ENCODE measurements at places on chromosomes 13 and 19.

DNA sequence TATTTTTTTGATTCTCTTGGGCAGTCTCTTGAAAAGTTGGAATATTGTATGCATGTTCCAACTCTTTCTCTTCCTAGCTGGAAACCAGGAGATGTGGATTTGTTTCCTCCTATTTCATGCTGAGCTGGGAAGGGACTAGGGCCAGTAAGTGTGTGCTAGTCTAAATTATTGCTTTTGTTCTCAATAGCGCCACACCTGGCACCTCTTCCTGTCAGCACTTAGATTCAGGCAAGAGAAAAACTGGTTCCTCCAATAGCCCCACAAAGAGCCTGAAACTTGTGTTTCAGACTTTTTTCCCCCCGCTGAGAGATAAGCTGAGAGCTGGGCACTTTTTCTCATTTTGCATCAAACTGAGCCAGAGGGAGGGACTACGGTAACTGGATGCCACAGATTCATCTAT is 353.4 kb downstream of the OLFM4 start:
- no peak for DNase-seq

DNA sequence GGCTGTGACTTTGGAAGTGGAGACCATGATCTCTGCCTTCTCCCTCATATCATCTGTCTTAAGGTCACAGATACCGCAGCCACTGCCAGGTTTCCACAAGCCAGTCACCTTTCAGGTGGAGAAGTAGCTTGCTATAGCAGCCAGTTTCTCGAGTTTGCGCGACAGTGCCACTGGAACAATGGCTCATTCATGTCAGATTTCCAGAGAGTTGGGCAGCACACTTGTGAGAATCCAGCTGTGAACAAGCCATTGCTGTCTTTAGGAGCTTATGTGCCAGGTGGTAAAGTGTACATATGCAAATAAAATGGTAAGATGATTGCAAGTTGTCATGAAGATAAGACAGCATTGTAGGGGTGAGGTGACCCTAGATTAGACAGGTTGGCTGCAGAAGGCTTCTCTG is 22.3 kb downstream of the GARRE1 start:
- no peak for DNase-seq

GRCh38 chr13:105410602-105411001 is 1124.9 kb downstream of the EFNB2 start:
- DNase-seq, result peak; percentile 1

DNA sequence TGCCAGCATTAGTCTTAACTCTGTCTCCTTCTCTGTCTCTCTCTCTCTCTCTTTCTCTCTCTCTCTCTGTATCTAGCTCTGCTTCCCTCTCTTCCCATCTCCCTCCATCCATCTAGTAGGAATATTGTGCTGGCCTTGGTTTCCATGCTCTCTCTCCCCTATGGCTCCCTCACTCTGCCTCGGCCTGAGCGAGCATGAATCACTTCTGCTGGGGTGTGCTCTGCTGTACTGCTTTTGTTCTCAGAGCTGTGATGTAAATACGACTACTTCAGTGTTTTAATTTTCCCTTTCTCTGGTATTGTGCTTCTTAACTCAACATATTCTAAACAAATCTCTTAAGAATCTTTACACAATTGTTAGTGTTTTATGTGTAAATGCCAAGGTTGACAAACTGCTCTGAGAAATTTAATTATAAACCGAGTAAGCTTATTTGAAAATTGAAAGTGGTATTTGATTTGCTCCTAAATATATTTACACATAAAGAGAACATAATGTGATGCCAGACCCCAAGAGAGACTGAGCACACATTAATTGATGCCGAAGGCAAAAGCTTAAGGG is 211.5 kb upstream of the KL start:
- no peak for DNase-seq

DNA sequence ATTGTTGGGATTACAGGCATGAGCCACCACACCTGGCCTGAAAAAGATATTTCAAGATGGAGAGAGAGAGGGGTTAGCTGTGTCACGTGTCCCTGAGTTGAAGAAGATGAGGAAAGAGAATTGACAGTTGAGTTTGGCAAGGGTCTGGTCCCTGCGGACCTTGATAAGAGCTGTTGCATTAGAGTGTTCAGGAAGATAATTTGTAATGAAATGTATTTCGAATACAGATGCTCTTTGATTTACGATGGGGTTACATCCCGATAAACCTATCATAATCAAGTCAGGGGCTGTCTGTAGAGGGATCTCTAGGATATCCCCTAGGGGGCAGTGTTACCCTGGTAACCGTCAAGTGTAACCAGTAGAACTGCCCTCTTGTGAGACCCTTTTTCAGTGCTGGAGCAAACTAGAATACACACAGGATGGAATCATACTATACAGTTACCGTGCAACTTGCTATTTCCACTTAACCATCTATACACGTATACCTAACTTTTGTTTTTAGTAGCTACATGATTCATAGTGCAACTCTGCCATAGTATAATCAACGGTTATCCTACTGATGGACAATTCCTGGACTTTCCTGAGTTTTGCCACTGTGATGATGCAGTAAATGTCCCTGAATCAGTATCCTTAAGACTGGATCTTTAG is 1.5 kb upstream of the ELOF1 start:
- peak; percentile 60 for DNase-seq

GRCh38 chr13:40605573-40605972 is 60.9 kb downstream of the FOXO1 start:
- DNase-seq, result no peak

GRCh38 chr13:92963029-92963428 is 263.6 kb upstream of the GPC6 start:
- no peak for DNase-seq

DNA sequence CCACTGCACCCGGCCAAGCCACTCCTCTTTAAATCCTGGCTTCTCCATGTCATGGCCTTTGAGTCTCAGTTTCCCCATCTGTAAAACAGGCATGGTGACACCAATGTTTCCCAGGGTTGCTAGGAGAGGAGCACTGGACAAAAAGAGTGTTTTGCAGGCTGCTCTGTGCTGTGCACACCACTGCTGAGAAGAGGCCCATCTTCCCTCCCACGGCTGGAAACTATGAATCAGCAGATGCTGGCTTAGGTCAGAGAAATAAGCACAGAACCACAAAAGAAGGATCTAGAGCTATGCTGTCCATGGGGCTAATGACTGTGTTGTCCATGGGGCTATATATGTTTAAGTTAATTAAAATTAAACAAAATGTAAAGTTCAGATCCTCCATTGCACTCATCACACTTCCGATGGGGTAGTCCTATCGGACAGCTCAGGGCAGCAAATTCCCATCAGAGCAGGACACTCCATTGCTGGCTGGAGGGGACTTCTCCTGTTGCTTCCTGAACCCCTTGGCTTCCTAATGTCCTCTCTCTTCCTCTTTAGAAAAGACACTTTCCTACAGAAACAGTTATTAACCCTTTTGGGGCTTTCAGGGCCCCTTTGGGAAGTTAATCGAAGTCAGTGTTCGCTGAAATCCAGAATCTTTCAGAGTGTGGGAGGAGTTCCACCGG is 37.1 kb downstream of the TSHZ3 start:
- no peak for DNase-seq

- DNase-seq, result no peak
These were observed 519.9 kb downstream of the PCDH17 start for GRCh38 chr13:58151452-58151851.

GRCh38 chr13:40179445-40180281 is 486.8 kb downstream of the FOXO1 start:
- no peak for DNase-seq

DNA sequence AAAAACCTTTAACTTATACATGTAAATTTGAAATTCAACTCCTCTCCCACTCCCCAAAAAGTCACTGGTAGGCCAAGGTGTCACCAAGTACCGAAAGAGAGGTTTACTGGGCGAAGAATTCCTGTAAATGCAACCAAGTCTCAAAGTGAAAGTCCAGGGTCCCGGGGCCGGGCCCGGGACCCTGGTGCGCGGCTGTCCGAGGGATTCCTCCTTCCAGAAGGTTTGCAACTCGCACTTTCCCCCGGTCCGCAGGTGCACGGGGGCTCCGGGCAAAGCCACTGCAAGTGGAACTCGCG is 1.1 kb downstream of the STK24 start:
- no peak for DNase-seq

DNA sequence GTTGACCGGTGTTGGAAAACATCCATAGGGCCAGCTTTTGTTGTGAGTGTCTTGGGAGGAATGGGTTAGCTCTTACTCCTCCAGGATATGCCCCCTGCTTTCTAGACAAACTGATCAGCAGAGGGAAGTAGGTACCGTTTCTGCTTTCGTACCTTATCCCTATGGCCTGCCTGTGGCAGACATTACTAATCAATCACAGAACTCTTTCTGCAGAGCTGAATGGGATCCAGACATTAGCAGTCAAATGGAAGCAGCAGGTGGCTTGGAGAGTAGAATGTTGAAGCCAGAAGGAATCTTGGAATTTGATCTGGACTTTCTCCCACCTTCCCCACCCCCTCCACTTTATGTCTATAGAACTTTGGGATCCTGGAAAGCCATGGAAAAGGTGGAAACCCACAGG is 17.1 kb downstream of the NWD1 start:
- no peak for DNase-seq

DNA sequence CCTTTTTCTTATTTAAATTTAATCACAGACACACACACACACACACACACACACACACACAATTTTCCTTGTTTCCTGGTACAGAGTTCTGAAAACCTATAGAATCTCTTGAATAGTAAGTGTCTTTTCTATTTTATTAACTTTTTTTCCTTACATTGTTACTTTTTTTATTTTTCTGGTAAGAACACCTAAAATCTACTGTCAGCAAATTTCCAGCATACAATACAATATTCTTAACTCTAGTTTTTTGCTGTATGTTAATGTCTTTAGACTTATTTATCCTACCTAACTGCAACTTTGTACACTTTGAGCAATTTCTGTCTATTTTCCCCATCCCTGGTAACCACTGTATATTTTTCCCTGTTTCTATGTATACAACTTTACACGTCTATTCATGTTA is 1179.8 kb downstream of the SLITRK1 start:
- DNase-seq, result no peak

- DNase-seq, result no peak
These were observed 103.4 kb upstream of the POSTN start for GRCh38 chr13:37701972-37702371.

- no peak for DNase-seq
These were observed 13.5 kb upstream of the BSG start for GRCh38 chr19:558770-559439.

GRCh38 chr13:39988351-39988750 is 332.9 kb downstream of the COG6 start:
- DNase-seq, result no peak

GRCh38 chr19:50428772-50429463 is 3.8 kb upstream of the MYBPC2 start:
- DNase-seq, result no peak

DNA sequence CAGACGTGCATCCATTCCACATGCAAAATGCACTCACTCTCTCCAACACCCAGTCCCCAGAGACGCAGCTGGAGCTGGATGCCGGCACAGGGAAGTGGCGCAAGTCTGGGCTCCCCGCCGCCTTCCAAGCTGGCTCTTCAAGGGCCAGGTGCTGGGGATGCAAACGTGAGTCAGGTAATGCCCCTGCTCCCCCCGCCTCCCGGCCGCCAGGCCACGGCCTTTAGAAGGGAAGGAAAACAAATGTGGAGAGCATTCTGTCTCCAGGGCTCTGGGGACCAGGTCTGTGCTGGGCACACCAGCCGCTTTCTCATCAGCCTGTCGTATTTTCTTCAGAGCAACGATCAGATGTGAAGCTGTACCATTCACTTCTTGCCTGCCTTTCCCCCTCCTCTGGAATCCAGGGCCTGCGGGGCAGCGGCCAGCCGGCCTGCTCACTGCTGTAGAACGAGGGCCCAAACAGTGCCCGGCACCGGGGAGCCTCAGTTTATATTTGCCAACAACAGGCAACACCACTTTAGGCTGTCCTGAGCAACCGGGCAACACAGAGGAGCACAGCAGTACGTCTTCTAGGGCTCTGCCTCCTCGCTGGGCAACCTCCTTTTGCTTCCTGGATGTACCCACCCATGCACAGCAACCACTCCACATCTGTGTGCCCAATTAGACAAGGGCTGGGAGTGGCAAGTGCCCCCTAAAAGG is 3.8 kb downstream of the RAB20 start:
- DNase-seq, result no peak

DNA sequence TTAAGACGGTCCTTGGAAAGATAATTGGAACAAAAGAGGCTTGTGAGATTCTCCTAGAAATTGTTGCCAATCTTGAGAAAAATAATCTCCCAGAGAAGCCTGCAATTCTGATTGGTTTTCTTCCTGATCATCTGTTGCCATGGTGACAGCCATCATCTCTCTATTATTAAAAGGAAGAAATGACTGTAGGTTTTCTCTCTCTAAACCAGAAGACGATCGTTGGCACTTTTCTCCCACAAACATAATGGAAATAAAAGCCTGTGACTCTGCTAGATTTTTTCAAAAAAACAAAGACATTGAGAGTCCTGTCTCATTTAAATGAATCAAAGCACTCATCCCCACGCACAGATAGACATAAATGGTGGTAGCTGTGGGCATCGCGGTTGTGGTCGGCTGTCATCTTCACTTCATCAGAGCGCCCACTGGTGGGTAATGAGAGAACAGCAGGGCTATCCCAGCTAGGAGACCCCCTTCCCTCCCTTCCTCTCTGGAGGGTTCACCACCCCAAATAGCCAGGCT is 21.7 kb upstream of the CALM3 start:
- peak; percentile 29 for DNase-seq

- no peak for DNase-seq
These were observed 153.8 kb downstream of the DCT start for GRCh38 chr13:94325650-94326049.

- no peak for DNase-seq
These were observed 2.7 kb downstream of the CYP4F12 start for GRCh38 chr19:15675560-15675959.

- no peak for DNase-seq
These were observed 59.1 kb upstream of the CEACAM8 start for GRCh38 chr19:42653841-42654240.

GRCh38 chr19:33407140-33407551 is 33.6 kb downstream of the CEBPG start:
- DNase-seq, result no peak

GRCh38 chr19:28435551-28436271 is 777.2 kb downstream of the UQCRFS1 start:
- DNase-seq, result no peak

DNA sequence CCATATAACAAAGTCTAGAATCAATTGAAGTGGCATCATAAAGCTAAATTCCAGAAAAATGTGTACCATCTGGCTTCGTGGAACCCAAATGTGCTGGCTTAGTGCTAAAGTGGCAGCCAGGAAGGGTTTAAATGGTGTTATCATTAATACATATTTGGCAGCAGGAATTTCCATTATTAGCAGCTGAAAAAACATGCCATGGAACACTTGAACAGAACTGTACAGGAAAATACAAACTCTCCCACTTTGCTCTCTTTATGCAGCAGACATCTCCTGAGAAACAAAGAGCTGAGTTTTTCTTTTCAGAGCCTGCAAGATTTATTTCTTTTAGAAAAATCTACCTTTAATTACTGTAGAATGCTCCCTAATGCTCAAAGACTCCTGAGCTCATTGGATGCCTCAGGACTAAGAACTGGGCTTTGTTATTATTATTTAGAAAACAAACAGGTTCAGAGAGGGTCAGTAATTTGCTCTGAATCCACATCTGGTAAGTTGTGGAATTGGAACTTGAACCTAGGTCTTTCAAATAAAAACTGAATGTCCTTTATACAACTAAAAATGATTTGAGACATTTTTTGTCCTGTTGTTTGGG is 179.0 kb downstream of the LACC1 start:
- no peak for DNase-seq

Measured in T-cell (primary cell).